ENCODE measurements at places on chromosomes 12 and 14.

DNA sequence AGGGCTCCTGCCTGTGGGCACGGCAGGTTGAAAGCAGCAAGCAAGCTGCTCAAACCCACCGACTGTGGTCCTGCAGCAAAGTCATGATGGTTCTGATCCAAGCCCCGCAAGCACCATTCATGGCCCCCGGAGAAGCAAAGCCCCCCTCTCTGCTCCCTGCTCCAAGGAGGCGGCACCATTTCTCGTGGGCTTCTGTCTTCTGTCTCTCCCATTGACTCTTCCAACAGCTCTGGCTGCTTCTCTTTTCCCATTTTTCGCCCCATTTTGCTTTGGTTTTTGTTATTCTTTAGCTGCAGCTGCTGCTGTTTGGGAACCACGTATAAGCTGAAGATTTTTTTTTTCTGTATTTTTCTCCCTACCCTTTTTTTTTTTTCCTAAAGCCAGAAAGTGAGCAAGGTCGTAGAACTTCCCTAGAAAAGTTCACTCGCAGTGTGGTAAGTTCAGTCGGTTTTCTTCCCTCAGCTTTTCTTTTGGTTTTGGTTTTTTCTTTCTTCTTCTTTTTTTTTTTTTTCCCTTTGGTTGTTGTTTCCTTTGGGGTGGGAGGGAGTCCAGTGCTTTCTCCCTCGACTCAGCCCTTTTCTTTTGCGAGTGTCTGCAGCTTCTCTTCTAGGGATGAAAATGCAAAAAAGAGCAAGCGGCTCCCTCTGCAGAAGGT lies 354.1 kb downstream of the DPF3 start:
- no peak for DNase-seq

GRCh38 chr14:60707858-60708257 lies 16.3 kb downstream of the SIX4 start:
- no peak for DNase-seq

DNA sequence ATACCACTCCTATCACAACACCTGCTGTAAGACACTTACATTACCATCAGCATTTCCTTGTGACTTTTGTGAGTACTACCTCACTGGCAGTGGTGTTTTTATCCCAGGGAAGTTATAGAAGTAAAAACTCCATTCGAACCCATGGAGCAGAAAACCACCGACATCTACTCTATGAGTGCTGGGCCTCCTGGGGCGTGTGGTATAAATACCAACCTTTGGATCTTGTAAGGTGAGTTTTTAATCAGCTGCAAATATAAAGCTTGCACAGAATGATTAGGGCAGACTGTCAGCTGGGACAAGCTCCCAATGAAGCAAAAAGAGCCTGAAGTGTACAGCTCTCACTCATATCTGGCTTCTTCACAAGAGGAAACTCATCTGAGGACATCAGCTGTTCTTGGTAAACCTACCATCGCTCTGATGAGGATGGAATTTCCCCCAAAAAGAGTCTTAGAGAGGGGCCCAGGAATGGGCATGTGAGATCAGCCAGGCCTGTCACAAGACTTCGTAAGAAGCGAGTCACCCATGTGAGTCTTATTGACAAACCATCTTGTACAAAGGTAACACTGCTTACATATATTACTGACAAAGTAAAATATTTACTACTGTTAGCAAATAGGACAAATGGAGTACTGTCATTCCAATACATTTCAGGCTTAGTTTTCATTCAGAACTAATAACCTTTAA lies 170.0 kb downstream of the SLC5A8 start:
- DNase-seq: no peak

GRCh38 chr12:132548430-132549058 lies 58.6 kb downstream of the FBRSL1 start:
- no peak for DNase-seq

DNA sequence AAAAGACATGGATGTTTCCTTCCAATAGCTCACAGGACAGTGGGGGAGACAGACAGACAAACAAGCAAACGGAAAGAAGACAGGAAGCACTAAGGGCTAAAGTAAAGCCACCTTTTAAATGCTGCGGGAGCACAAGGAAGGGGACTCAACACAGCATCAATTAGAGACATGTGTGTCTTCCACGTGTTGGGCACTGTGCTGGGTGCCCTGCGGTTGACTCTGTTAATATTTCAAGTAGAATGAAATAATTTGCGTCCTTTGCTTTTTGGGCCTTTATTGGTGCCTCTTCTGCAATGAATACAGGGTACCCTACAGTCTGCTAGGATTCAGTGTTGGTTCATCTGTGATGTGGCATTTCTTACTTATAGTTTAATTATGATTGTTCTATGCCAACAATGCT lies 90.9 kb upstream of the CPM start:
- DNase-seq: no peak

- no peak for DNase-seq
Measured at GRCh38 chr12:64780531-64781279, 21.5 kb upstream of the GNS start.

DNA sequence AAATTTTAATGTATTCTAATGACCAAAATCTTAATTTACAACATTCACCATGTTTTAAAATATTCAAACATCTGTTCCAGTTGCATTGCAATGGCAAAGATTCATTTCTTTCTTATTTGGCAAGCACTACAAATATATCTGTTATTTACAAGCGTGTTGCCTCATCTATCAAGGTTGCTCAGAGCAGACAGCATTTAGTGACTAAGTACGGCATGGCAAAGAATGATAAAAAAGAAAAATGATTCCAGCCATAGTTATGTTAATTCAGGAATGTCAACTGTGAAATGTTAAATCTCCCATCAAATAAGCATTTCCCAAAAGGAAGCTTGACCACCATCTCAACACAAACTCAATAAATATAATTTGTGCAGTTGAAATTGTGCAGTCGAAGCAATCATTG lies 312.1 kb downstream of the SEC23A start:
- no peak for DNase-seq

DNA sequence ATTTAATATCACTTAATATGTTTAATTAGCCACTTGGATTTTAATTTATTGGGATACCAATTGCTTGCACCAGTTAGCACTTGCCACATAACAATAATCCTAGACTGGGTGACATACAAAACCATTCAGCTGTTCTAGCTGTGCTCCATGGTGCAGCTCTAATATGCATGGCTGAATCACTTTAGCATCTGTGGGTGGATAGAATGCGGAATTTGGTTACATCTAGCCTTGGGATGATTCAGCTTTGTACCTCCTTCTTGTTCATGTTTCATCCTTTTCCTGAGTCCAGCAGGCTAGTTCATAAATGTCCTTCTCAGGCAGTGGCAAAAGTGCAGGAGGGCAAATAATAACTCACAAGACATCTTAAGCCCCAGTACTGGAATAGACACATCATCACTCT lies 1263.0 kb downstream of the LRFN5 start:
- DNase-seq: no peak

DNA sequence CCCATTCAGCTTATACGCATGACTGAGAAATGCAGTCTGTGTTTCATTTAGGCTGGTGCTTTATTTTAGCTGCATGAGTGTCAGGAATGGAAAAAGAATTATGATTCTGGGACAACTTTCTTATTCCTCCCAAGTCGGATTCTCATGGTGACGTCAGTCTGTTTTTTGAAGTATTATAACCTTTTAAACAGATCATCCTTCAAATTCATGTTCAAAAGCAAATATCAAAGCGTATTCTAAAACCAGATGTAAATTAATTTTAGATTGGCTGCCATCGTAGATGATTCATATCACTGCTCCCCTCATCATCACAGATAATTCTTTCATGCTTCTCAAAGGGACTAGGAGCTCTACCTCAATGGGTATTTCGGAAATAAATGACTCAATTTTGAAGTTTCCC lies 15.0 kb downstream of the FNTB start:
- no peak for DNase-seq

DNA sequence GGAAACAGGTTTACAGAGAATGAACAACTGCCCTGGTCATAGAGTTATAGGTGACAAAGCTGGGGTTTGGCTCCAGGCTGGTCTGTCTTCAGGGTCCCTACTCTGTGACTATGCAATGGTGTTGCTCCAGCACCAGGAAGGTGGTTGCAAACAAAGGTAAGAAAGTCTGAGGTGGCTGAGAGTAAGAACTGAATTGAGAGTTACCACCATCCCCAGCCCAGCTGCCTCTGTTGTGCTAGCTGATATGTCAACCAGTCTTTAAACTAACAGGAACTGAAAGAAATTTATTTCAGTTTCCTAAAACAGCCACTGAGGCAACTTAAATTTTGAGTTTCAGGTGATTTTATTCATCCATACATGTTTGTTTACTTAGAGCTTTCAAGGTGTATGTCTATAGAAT lies 111.0 kb upstream of the LRIG3 start:
- DNase-seq: no peak

- DNase-seq: peak; percentile 66
Measured at GRCh38 chr14:59919570-59920377, at the start of gene LRRC9. TSS of gene LRRC9 (plus strand) at chr14:59920144.

DNA sequence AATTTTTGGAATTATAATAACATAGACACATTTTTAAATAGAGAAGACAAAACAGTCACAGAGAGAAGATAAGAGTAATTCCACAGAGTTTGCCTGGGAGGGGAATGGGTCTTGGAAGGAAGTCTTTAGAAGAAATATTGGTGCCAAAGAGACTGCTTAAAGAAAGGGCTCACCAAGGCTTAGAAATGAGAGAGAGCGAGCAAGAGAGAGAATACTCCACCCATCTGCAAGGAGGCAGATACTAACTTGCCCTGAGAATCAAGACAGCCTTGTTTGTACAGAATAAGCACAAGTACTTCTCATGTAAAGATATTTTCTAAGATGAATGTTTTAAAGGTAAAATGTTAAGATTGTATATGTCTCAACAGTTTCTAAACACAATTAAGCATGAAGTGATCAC lies 165.5 kb downstream of the SLC38A4 start:
- DNase-seq: no peak

DNA sequence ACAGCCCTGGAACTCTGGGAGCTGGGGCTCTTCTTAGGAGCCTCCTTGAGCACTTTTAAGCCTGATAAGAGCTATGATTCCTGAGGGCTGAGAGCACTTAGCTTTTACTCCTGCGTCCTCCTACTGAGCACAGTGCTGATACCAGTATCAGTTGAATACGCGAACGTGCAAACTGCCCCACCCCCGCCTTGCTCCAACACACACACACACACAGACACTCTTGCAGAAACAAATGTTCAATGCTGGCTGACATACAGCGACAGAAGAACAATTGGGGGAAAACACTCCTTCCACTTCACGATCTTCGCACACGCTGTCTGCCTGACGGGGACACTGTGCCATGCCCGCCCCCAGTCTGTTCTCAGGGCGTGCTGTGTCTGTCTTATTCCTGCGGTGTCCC lies 57.2 kb upstream of the DLK1 start:
- no peak for DNase-seq

- no peak for DNase-seq
Measured at GRCh38 chr14:68015356-68016254, 196.0 kb downstream of the RAD51B start.

DNA sequence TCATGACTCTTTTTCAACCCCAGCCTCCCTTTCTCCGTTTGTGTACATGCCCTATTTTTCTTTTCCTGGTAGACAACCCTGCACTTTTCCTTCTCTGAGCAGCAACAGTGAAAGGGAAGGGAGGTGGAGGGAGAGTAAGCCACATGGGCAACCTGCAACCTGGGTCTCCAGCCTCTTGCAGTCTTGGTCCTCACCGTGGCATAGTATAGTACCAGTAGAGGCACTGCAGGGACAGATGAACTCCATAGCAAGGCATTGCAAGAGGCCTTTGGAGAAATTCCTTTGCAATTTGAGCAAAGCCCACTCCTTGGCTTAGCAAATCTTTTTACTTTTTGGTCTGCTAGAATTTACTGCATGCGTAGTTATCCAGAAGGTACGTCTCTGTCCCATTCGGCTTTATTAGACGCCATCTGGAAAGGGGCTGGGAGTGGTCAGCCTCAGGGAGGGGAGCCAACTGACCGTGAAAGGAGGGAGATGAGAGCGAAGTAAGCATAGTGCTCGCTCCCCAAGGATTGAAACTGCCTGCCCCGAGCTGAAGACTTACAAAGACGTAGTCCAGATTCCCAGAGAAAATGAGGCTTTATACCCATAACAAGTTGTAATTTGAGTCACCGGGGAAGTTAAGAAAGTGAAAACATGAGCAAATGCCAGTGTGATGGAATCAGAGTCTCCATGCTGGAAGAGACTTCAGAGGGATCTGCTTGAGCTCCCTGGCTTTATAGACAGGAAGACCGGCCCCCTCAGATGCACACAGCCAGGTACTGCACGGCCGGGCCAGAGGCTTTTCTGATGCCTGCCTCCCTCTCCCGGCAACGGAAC lies 332.0 kb downstream of the CACNA1C start:
- DNase-seq: no peak

DNA sequence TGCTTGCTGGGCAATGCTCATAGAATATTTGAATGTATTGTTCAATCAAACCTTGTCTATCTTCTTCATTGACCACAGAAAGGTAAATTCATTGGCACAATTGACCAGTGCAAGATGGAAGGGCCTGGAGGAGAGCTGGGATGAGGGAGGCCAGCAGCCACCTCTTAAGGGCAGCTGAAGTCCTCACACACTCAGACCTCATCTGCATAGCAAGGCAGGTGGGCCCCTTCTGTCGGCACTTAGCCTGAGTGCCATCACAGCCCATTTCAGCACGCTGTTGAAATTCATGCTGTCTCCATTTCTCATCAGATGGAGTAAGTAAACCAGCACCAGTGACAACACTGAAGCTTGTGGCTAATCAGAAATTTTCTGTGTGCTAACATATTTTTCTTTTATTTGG lies 25.4 kb upstream of the HMGA2 start:
- no peak for DNase-seq

GRCh38 chr14:38910092-38910491 lies 192.9 kb downstream of the SEC23A start:
- no peak for DNase-seq

DNA sequence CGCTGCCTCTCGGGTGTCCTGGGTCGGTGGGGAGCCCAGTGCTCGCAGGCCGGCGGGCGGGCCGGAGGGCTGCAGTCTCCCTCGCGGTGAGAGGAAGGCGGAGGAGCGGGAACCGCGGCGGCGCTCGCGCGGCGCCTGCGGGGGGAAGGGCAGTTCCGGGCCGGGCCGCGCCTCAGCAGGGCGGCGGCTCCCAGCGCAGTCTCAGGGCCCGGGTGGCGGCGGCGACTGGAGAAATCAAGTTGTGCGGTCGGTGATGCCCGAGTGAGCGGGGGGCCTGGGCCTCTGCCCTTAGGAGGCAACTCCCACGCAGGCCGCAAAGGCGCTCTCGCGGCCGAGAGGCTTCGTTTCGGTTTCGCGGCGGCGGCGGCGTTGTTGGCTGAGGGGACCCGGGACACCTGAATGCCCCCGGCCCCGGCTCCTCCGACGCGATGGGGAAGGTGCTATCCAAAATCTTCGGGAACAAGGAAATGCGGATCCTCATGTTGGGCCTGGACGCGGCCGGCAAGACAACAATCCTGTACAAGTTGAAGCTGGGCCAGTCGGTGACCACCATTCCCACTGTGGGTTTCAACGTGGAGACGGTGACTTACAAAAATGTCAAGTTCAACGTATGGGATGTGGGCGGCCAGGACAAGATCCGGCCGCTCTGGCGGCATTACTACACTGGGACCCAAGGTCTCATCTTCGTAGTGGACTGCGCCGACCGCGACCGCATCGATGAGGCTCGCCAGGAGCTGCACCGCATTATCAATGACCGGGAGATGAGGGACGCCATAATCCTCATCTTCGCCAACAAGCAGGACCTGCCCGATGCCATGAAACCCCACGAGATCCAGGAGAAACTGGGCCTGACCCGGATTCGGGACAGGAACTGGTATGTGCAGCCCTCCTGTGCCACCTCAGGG lies 679 bp downstream of the ARF6 start:
- DNase-seq: no peak
